ENCODE measurements at places on chromosomes 2 and 18. TPM values are rescaled to one million over a fixed set of nuclear protein-coding genes. Genes with fewer than 3 reads are reported as not detected.

PAIP2B gene
- total RNA-seq, result 10.4 TPM

FOXI3 gene
- 0.17 TPM for total RNA-seq

FAM237A gene
- not detected for total RNA-seq

FBXO11 gene
- 157 TPM for total RNA-seq

SCTR gene
- 22.3 TPM for total RNA-seq

SERPINB5 gene
- 0.37 TPM for total RNA-seq

KIF1A gene
- 0.71 TPM for total RNA-seq

EPAS1 gene
- total RNA-seq, result 1,051 TPM

RPRM gene
- 1.5 TPM for total RNA-seq

Measured in lung (tissue), 17 donors.